ENCODE measurements at places on chromosomes 2 and 18.
A peak's percentile ranks its signal among the peaks of the same experiment; 100 is the strongest.

- DNase-seq: no peak
Measured at GRCh38 chr2:174336501-174337336, 2.0 kb downstream of the SP9 start.

GRCh38 chr2:97870396-97870843 is 125.3 kb downstream of the TMEM131 start:
- DNase-seq: peak; percentile 6

DNA sequence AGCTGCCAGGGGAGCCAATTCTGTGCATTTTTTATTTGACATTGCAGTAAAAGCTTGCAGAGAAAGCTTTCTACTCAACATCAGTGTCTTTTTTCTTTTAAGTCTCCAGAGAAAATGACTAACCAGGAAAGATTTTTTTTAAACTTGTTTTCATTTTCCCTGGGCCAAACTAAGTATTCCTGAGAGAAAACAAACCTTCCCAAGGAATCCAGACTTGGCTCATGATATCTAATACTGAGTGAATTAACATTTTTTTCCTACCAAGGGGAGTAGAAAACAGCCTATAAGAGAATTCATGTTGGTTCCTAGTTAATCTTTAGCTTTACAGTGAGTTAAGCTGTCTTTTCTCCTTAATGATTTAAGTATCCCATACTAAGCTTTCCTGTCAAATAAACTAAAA is 46.7 kb downstream of the DAPL1 start:
- no peak for DNase-seq

- no peak for DNase-seq
Measured at GRCh38 chr18:12253663-12254135, 462 bp upstream of the CIDEA start.

- no peak for DNase-seq
Measured at GRCh38 chr18:42268798-42269197, 313.8 kb downstream of the PIK3C3 start.

DNA sequence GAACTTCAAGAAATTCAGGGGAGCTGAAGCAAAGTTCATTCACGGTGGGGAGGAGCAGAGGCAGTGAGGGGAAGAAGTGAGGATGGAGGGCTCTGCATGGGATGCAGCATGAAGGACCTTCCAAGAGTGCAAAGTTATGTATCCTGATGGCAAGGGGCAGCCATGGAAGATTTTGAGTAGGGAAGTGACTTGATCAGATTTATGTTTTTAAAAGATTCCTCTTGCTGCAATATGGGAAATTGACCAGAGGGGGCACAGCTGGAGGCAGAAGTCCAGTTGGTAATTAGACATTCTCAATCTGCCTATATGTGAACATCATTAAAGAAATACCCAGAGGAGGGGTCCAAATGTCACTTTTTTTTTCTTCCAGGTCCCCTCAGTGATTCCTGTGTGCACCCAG is 21.5 kb upstream of the ANXA4 start:
- no peak for DNase-seq

DNA sequence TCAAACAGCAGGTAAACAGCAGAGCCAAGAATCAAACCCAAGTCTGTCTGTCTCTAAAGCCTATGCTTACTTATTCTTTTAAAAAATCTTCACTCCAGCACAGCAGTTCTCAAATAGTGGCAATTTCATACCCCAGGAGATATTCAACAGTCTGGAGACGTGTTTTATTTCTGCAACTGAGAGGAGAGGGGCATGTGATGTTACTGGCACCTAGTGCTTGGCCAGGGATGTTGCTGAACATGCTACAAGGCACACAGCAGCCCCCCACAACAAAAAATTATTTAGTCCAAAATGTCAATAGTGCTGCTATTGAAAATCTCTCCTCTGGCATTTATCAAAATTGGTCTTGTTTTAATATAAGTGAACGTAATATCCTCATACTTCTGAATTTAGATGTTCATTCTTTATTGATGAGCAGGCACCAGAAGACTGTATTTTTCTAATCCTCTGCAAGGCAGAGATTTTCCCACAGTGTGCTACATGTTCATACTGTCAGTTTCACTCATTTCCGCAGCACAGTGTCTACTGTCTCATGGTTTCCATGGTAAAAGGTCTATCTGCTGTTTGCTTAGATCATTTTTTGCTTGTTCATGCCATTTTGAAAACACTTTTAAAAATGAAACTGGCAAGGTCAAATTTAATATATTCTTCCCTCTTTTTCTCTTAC is 90.5 kb downstream of the LRATD1 start:
- no peak for DNase-seq

- DNase-seq: no peak
Measured at GRCh38 chr18:34322365-34323289, 97.9 kb upstream of the NOL4 start.

- DNase-seq: no peak
Measured at GRCh38 chr18:9206421-9206820, 69.8 kb downstream of the ANKRD12 start.

DNA sequence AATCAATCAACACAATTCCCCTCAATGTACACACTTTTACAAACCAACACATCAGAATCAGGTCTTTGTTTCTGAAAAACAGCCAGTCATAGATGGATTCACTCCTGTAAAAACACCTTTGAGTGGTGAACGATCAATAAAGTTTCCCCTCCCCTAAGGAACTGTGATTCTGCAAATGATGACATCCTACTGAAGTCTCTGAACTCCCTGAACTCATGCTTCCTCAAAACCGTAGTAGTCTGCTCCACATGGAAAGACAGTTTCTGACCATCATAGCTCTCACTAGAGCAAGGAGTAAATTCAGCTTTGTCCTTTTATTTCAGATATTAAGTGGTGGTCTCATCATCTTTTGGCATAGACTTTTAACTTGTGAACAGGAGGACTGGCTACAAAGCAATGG is 43.5 kb upstream of the ACTR3 start:
- DNase-seq: no peak

DNA sequence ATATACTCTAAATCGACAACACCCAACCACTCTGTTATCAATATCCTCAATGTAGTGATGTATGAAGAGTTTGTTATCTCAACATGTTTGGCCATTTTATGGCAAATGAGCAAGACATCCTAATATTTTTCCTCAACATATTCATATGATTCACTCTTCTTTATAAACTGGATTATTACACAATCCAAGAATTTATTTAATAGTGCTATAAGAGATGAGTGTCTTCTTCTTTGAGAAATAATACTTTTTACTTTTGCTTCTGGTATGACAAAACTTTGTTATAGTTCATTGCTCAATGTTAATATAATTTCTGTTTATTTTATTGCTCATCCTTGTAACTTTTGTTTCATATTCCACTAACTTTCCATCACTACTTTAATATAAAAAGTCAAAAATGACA is 44.3 kb downstream of the SCN9A start:
- no peak for DNase-seq

GRCh38 chr18:59268127-59268720 is 5.0 kb downstream of the RAX start:
- DNase-seq: no peak

DNA sequence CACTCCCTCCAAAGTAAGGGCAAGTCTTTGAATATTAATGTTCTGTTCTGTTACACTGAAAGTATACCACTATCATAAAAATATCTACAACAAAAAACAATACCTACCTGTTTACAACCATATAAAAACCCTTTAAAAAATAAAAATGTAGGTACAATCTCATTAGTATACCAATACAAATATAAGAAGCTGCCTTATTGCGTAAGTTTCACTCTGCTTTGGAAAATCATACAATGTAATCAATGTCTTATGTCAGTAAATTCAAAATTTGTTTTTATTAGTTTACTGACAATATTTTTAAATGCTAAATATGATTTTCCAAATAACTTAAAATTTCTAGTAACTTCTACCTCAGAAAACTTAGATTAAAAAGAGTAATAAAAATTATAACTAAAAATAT is 72.8 kb downstream of the RAPH1 start:
- no peak for DNase-seq

GRCh38 chr2:239548451-239548871 is 147.6 kb upstream of the HDAC4 start:
- peak; percentile 56 for DNase-seq

- no peak for DNase-seq
Measured at GRCh38 chr2:225090746-225091145, 48.5 kb upstream of the DOCK10 start.

DNA sequence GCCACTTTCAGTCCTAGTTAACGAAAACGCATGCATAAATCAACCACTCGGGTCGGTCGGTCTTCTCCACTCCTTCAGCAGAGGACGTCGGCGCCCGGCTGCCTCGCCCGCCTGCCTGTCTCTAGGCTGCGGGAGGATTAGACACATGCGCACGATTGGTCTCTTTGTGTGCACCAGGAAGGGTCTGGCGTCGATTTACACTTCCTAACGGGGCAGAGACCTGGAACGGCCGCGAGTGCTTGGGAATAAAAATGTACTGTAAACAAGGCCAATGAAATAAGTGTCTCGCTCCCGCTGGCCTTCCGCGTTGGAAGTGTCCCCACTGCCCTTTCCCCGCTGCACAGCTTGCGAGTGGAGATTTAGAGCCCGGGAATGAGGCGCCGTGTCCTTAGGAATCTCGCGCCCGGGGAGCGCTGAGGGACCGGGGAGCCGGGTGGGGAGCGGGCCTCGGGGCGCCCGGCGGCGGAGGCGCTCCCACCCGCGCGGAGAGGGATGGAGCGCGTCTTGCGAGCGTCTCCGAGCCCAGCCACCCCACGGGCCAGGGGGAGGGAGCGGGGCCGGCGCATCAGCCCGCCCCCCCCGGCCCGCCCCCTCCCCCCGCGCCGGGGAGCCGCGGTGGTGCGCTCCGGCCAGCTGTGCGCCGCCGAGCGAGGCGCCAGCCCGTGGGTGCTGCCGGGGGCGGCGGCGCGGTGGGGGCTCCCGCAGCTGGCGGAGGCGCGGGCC is at the start of gene DOK6:
DOK6 (plus strand) TSS at position 636 of the 723 bp plus-strand sequence.
- no peak for DNase-seq

GRCh38 chr2:182448371-182448770 is 21.5 kb upstream of the PDE1A start:
- DNase-seq: no peak

GRCh38 chr2:68917034-68917718 is 35.5 kb downstream of the GKN2 start:
- DNase-seq: no peak

DNA sequence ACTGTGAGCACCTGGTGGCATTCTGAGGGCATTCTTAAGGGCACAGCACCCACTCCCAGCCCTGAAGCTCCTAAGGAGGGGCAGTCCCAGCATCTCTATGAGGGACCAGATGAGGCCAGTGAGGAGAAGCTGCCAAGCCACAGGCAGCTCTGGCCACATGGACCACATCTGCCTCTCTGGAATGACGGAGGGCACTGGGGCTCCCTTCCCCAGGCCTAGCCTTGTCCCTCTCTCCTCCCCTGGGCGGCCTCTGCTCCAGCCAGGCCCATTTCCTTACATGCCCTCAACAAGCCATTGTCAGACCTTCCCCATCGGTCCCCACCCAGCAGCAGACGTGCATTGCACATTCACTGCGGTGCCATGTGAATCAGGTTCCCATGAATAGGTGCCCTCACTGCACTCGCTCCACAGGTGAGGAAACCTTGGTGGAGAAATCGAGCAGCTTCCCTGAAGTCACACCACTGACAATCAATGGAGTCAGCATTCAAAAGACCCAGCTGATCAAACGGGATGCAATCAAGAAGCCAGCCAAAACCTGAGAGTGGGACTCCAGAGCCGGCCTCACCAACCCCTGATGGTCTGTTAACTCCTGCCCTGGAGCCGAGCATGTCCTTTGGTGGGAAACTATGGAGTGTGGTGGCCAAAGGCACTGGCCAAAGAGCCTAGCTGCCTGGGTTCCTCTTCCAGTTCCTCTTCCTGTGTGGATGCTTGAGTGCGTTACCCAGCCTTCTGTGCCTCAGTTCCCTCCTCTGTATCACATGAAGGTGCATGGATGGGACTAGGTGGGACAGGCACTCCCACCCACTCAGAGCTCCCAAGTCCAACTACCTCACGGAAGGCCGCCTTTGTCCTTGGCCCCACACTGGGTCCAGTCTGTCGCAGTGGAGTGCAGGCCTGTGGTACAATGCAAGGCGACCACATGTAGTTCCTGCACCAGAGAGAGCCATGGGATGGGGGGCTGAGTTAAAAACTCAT is 147.3 kb downstream of the ZFP36L2 start:
- no peak for DNase-seq

- DNase-seq: no peak
Measured at GRCh38 chr2:27494944-27495554, at the start of gene FNDC4. Gene FNDC4, minus strand, starts transcription at chr2:27495200. Its CDS starts 521 bp downstream, at chr2:27494679.
